ENCODE measurements at places on chromosomes 5 and 9.

DNA sequence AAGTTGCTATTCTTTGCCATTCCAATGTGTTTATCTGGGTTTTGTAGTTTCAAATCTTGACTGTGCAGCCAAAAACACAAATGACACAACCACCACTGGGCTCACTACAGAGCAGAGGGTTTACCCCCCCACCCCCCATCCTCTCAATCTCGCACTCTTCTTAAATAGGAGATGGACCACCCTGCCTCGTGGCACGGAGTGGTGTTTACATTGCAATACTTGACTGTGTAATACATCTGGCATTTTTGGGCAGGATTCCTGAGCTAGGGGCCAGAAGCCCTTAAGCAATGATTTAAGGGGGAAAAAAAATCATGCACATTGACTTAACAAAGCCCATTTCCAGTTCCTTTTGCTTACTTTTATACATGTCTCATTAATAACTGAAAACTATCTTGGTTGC is 19.0 kb downstream of the PTCH1 start:
- no peak for DNase-seq

DNA sequence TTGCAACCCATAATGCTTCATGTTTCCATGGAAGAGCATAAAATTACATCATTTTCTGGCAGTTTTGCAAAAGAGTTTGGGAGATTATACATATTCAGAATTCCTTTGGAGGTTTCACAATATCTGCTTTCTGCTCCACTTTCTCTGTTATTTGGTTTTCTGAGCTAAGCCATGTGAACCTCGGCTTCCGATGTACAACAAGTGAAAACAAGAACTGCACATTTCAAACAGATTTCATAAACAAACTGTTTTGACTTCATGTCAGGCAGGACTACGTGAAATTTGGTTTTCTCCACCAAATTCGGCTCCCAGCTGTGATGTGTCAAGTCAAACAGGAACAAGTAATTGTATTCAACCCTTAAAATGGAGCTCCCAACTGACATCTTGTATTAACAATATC is 609.8 kb downstream of the IRX1 start:
- DNase-seq, result no peak

DNA sequence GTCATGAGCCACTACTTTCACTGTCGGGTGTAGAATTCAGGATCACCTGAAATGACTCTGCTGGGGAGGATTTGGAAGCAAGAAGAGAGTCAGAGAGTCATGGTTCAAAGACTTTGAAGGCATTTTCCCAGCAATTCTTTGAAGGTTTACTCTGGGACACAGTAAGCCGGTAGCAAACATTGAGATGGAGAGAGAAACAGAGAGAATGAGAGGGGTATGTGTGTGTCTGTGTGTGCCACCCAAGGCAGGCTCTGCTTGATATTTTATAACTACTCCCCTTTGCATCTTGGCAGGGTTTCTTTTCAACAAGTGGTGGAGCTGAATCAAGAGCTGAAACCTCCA is 89.8 kb downstream of the ANKRD55 start:
- no peak for DNase-seq

DNA sequence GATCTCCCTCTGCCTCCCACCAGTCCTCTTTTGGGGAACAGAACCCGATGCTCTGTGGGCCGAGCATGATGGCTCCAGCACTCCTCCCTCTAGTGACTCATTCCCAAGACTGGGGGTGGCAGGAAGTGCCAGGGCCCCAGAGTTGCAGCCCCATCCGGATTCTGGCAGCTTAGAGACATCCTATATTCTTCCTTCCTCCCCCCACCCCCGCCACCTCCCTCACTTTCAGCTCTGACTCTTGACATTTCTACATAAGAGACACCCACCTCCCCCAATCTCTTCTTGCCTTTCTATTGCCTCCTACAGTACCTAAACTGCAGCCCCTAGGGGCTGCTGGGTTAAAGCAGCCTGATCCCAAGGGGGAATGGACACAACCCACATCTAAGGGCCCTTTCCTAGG is 47.1 kb upstream of the MATR3 start:
- no peak for DNase-seq

DNA sequence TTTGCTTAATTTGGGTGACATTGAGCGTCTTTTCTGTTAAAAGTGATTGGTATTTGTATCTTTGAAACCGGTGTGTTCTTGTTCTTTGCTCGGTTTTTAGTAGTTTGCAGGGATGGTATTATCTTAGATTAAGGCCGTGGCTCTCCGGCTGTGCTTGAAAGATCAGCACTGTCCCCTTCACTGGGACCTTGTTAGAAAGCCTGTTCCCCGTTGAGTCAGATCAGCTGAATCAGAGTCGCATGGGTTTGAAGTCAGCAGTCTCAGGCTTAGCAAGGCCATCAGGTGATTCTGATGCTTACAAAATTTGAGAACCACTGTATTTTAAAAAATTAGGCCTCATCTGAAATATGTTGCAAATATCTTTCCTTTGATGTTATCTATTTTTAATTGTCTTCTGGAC is 5.0 kb downstream of the DIRAS2 start:
- DNase-seq, result no peak

DNA sequence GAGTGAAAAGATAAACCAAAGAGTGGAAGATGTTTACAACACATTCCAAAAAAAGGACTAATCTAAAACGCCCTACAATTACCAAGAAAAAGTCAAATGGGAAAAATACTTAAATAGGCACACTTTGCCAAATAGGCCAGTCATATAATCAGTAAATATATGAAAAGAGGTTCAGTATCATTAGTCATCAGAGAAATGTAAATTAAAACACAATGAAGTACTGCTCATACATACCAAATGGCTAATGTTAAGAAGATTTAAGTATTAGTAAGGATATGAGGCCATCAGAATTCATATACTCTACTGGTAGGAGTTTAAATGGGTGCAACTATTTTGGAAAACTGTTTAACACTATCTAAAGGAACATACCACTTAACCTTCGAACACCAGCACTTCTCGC is 47.6 kb downstream of the ZDHHC21 start:
- DNase-seq, result no peak

DNA sequence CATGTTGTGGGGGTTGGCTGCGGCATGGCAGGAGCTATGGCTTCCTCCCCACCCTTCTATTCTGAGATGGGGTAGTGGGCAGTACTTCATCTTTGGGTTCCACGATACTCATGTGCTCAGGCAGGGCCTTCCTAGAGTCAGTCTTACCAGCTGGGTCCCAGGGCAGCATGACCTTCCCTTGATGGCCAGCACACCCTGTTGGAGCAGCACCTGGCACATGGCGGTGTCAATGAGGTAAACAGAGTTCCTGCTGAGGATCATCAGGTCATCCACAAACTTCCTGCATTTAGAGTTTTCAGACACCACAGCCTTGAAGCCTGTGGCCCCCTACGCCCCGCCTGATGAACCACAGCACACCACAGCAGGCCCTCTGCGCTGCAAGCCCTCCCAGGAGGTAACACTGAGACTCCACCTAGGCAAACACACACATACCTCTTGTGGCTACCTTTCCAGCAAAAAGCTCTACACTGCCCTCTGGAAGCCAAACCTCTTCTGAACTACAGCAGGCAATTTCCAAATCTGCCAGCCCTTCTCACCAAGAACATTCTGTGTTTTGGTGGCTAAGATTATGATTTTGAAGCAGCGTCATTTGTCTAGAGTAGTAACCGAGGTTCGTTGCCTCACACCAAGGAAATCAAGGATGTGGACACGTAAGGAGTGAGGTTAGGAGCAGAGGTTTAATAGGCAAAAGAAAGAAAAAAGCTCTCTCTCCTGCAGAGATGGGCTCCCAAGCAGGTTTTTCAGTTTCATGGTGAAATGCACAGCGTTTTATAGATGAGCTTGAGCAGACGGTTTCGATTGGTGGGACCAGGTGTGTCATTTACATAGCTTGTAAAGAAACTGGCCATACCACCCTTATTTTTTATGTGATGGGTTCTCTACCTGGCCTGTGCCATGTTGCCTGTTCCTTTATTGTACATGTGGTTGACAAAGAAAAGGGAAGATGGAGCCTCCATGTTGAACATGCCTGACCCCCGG is 20.3 kb upstream of the TMEM174 start:
- no peak for DNase-seq

DNA sequence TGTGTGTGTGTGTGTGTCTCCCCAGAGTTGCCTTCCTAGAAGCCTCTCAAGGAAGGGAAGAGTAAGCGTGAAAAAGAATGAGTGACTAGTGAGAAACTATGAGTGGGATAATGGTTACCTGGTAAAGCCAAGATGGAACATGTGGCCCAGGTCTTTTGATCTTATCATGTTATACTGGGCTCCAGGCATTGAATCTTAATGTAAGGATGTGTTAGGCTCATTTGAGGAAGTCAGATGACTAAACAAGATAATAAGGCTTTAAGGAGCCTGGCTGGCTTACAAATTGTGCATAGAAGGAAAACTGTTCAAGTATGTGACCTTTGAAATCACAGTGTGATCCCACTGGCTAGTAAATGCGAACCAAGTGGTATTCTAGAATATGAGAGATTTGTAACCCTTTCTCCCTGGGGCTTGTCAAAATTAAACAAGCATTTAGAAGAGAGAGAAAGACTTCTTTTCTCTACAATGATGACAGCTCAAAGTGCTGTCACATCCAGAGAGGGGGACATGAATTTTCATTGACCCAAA is 29.9 kb upstream of the HMHB1 start:
- DNase-seq, result no peak

GRCh38 chr9:86077276-86077675 is 22.1 kb downstream of the GOLM1 start:
- DNase-seq, result no peak

GRCh38 chr5:123364441-123365155 is 58.6 kb downstream of the CEP120 start:
- DNase-seq, result no peak

- no peak for DNase-seq
Observed at GRCh38 chr9:93974151-93974550, 19.0 kb upstream of the BARX1 start.

Measured in BJ (cell line).